Spleen (tissue), 13 donors: ENCODE measurements at places on chromosomes 7 and 10.

DNA sequence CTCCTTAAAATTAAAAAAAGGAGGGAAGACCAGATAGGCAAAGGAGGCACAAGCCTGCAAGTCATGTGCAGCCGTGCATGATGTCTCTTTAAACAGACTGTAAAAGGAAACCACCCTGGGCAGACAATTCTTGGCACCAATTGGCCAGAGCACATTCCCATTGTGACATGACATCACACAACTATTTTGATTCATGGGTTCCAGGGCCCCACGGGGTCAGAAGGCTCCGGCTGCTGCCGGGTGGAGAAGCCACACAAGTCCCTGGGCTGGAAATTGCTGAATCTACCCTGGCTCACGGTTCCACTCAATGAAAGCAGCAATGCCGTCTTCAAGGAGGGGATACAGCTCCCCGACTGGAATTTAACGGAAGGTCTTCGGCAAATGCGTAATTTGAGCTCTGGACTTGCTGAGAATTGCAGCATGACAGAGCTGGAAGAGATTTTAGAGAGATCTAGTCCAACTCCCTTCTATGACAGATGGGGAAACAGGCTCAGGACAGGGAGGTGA lies 140.5 kb downstream of the PRKAG2 start:
- peak overlapping the region; percentile 57 for H3K4me3 ChIP-seq
- H3K27me3 ChIP-seq: no peaks in the 10 kb centered on the region
- H3K4me1 ChIP-seq: peaks cover 13% of the 10 kb centered on the region
- DNase-seq: no peak
- no peaks in the 10 kb centered on the region for H3K36me3 ChIP-seq
- H3K27ac ChIP-seq: peak overlapping the region; percentile 22

DNA sequence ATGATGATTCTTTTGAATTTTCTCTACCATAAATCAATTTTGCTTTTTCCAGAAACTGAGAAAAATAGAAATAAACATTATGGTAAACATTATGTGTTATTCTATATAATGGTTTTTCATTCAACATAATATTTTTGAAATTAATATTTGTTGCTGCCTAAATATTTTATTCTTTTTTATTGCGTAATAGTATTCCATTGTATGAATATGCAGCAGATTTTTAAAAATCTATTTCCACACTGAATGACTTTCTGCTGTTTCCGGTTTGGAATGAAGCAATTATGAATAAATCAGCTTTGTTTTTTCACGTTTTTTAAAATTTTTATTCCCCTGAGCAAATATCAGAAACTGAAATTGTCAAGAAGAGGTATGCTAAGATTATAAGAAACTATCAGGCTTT lies 335.2 kb upstream of the KCND2 start:
- no peaks in the 10 kb centered on the region for H3K4me1 ChIP-seq
- no peak for DNase-seq
- no peaks in the 10 kb centered on the region for H3K36me3 ChIP-seq

DNA sequence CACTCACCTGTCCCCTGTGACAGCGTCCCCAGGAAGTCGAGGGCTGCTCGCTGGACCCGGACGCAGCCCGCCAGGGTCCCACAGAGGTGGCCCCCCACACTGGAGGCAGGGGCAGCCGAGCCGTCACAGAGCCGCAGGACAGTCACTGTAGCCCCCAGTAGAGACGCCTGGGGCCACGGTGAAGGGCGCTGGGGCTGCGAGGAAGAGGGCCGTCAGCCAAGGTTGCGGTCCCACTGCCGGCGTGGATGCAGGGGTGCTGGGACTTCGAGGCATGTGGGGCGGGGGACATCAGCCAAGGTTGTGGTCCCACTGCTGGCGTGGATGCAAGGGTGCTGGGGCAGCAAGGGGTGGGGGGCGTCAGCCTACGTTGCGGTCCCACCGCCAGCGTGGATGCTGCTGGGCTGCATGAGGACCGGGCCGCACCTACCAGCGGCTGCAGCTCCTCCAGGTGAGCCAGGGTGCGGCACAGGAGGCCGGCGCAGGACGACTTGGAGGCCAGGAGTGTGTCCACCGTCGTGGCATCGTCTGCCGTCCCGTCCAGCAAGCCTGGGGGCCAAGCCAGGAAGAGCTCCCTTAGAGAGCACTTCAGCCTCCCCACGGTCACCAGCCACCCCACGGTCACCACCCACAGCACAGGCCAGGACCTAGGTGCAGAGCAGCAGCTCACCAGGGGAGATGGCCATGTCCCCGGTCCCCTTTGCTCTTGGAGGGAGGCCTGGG lies 13.9 kb downstream of the BRAT1 start:
- H3K27me3 ChIP-seq: no peaks in the 10 kb centered on the region
- DNase-seq: no peak
- no peak overlapping the region for H3K27ac ChIP-seq
- no peaks in the 10 kb centered on the region for H3K36me3 ChIP-seq
- no peak overlapping the region for H3K4me3 ChIP-seq
- H3K4me1 ChIP-seq: peaks cover 16% of the 10 kb centered on the region

- no peak overlapping the region for H3K27ac ChIP-seq
- H3K36me3 ChIP-seq: no peaks in the 10 kb centered on the region
- H3K4me1 ChIP-seq: no peaks in the 10 kb centered on the region
- DNase-seq: no peak
- no peaks in the 10 kb centered on the region for H3K27me3 ChIP-seq
Observed at GRCh38 chr10:121285406-121286196, 312.6 kb downstream of the FGFR2 start.

GRCh38 chr7:108581655-108582491 lies 12.2 kb downstream of the DNAJB9 start:
- no peak for DNase-seq
- H3K4me3 ChIP-seq: no peak overlapping the region
- H3K4me1 ChIP-seq: no peaks in the 10 kb centered on the region
- H3K27ac ChIP-seq: no peak overlapping the region
- H3K36me3 ChIP-seq: peaks cover 26% of the 10 kb centered on the region

- DNase-seq: no peak
- no peaks in the 10 kb centered on the region for H3K4me1 ChIP-seq
- H3K27me3 ChIP-seq: no peaks in the 10 kb centered on the region
Observed at GRCh38 chr7:18370633-18371032, 124.9 kb upstream of the HDAC9 start.

DNA sequence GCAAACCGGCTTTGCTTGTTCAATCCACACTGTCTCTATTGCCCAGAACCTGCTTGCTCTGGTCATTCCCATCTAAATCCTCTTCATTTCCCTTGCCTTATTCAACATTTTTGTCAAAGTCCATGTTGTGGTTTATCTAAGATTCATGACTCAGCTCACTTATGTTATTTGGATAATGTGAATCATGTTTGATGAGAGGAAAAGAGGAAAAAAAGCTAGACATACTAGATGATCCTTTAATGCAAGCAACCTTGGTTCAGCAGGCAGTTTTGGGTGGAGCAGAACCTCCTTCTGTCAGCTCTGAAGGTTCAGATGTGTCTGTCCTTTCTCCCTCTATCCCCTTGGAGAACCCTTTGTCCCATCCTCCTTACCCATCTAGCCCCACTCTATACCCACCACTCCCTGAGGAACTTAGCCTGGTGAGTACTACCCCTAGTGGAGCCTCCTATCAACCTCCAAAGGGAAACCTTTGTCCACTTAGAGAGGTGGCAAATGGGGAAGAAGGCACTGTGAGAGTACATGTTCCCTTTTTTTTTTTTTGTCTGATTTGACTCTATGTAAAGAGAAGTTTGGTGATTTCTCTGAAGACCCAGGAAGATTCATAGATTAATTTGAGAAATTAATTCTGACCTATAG lies 2.1 kb upstream of the SAMD9L start:
- peaks cover 40% of the 10 kb centered on the region for H3K4me1 ChIP-seq
- no peak overlapping the region for H3K4me3 ChIP-seq
- H3K27ac ChIP-seq: no peak overlapping the region
- H3K27me3 ChIP-seq: no peaks in the 10 kb centered on the region
- peaks cover 4% of the 10 kb centered on the region for H3K36me3 ChIP-seq

GRCh38 chr7:29946428-29947186 lies 43.0 kb downstream of the SCRN1 start:
- H3K4me3 ChIP-seq: no peak overlapping the region
- H3K4me1 ChIP-seq: no peaks in the 10 kb centered on the region
- peaks cover 16% of the 10 kb centered on the region for H3K36me3 ChIP-seq
- H3K27ac ChIP-seq: no peak overlapping the region
- no peak for DNase-seq
- no peaks in the 10 kb centered on the region for H3K27me3 ChIP-seq
